Omental fat pad (tissue), 4 donors: ENCODE measurements at places on chromosomes 4 and X. TPM values are rescaled to one million over a fixed set of nuclear protein-coding genes. Genes with fewer than 3 reads are reported as not detected.

Gene ARHGAP36
- not detected for total RNA-seq

Gene ANXA5
- total RNA-seq: 628 TPM

Gene RIBC1
- 1.9 TPM for total RNA-seq

Gene TBC1D25
- 8.7 TPM for total RNA-seq

Gene SMIM10
- total RNA-seq: 5.0 TPM

Gene SPANXN3
- total RNA-seq: not detected

Gene NOX1
- total RNA-seq: not detected

Gene CDX4
- not detected for total RNA-seq

Gene UGT2B17
- not detected for total RNA-seq

Gene ANXA10
- total RNA-seq: not detected

Gene SH3D19
- 161 TPM for total RNA-seq

Gene LNX1
- 7.2 TPM for total RNA-seq

Gene FAM149A
- 7.7 TPM for total RNA-seq

Gene NXF3
- total RNA-seq: 0.84 TPM

Gene NKX3-2
- 1.7 TPM for total RNA-seq

Gene PPP1R2C
- total RNA-seq: not detected

Gene FAM9B
- total RNA-seq: not detected

Gene MAOB
- total RNA-seq: 93.2 TPM

Gene RAB39B
- 0.32 TPM for total RNA-seq

Gene RHOXF2
- not detected for total RNA-seq

Gene JAKMIP1
- total RNA-seq: not detected

Gene PASD1
- total RNA-seq: not detected

Gene DCX
- not detected for total RNA-seq

Gene NPNT
- total RNA-seq: 40.6 TPM

Gene FAM53A
- total RNA-seq: 2.0 TPM
